AG04449 (cell line): ENCODE measurements at places on chromosomes 5 and 9.

DNA sequence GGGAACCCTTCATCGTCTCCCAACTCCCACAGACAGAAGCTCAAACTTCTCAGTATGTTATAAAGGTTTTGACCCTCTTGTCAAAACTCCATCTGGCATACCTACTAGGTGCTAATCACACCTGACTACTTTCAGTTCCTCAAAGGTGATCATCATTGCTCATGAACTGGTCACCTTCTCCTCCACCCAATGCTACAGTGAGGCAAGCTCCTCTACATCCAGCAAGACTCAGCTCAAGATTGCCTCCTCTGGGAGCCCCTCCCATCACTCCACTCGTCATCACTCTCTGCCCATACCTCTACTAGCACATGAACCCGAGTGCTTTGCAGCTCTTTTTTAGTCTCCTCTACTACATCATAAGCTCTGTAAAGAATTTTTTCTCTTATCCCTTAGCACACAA, 102.4 kb downstream of the LPAR1 start:
- DNase-seq: no peak

- DNase-seq: no peak
Measured at GRCh38 chr9:136507992-136508375, 25.1 kb upstream of the SEC16A start.

- no peak for DNase-seq
Measured at GRCh38 chr9:35162605-35163315, 951 bp downstream of the UNC13B start.

- DNase-seq: no peak
Measured at GRCh38 chr5:116438979-116439554, 135.6 kb downstream of the SEMA6A start.

GRCh38 chr9:16869882-16870595, 431 bp downstream of the BNC2 start:
- no peak for DNase-seq

DNA sequence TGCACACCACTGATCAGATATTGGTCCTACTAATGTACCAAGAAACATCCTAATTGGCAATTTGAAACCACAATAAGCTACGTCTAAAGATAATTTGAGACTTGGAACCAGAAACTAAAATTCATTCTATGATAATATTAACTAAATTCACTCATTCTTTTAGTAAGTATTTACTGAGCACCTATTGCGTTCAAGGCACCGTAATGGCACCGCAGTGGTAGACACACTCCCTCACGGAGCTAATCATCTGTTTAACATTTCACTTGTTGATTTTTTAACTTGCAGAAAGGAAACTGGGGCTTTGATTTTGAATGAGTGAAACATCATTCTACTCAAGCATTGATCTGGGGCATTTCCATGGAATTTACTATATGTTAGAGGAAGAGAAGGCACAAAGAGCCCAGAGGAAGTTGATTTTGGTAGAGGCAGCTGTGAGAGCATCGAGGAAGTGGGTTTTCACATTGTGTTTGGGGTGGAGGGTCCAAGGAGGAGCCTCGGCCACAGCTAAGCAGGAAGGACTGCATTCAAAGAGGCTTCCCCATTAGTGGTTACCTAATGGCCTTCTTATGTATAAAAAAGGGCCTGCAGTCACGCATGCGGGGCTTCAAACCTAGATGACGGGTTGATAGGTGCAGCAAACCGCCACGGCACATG, 7.1 kb downstream of the RAPGEF1 start:
- DNase-seq: no peak

GRCh38 chr5:14212838-14213237, 69.7 kb downstream of the TRIO start:
- DNase-seq: no peak
